M059J (cell line): ENCODE measurements at places on chromosomes 4 and X. TPM values are rescaled to one million over a fixed set of nuclear protein-coding genes. Genes with fewer than 3 reads are reported as not detected.

GRCh38 chrX:102899940-102900916, 36.8 kb upstream of the RAB40AL start:
- DNase-seq, result peak; percentile 69

DNA sequence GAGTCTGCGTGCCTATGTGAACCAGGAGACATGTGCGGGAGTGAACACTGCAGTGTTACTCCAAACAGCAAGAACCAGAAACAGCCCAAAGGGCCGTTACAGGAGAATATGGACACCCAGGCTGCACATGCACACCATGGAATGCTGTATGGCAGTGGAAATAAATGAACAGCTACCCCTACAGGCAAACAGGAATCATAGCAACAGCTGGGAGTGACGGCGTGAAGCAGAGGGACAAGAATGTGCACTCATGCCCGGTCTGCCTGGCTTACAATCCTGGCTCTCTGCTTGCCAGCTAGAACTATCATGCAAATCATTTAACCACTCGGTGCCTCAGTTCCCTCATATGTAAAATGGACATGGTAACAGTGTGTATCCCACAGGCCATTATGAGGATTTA, 16.6 kb downstream of the GPKOW start:
- peak; percentile 20 for DNase-seq

DNA sequence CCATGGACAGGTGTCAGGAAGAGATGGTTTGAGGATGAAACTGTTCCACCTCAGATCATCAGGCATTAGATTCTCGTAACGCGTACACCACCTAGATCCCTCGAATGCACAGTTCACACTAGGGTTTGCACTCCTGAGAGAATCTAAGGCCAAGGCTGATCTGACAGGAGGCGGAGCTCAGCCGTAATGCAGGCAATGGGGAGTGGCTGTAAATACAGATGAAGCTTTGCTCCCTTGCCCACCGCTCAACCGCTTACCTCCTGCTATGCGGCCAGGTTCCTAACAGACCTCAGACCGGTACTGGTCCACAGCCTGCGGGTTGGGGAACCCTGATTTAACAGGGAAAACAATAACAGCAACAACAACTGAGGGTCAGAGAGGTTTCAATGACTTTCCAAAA, 2.0 kb upstream of the TEC start:
- DNase-seq, result no peak

GRCh38 chrX:34880656-34881055, 61.9 kb upstream of the FAM47B start:
- DNase-seq, result peak; percentile 93

GRCh38 chr4:146957237-146957636, 11.6 kb upstream of the TTC29 start:
- peak; percentile 97 for DNase-seq

DNA sequence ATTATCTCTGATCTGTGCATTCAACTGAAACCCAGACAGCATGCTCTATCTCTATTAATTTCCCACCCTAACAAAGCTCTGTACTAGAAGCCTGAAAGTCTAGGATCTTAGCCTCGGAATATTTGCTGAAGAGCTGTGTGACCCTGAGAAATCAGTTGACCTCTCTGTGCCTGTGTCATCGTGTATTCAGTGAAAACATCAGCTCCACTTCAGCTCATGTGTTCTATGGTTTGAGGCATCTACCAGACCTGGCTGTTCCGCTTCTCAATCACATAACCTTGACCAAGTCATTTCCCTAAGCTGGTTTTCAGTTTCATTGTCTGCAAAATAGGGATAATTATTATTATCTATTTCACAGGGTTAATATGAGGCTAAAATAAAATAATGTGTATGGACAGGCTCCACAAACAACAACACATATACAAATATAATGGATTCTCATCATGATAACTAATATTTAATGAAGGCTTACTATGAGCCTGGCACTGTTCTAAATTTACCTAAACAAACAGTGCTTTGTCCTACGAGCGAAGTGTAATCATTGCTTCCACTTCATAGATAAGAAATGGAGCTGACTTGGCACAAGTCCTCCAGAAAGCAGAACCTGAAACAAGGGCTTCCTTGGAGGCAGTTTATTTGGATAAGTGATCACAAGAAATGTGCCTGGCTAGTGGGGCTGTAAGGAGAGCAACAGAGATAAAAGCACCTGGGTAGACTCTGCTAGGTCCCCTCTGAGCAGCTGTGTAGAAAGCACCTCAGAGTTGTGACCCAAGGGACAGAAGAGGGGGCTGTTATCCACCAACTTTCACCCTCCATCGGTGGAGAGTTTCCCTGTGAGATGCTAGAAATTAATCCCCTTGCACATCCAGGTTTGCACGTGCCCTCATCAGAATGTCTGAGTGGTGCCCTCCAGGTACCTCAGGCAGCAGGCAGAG, 356.9 kb downstream of the RAB28 start:
- no peak for DNase-seq

DNA sequence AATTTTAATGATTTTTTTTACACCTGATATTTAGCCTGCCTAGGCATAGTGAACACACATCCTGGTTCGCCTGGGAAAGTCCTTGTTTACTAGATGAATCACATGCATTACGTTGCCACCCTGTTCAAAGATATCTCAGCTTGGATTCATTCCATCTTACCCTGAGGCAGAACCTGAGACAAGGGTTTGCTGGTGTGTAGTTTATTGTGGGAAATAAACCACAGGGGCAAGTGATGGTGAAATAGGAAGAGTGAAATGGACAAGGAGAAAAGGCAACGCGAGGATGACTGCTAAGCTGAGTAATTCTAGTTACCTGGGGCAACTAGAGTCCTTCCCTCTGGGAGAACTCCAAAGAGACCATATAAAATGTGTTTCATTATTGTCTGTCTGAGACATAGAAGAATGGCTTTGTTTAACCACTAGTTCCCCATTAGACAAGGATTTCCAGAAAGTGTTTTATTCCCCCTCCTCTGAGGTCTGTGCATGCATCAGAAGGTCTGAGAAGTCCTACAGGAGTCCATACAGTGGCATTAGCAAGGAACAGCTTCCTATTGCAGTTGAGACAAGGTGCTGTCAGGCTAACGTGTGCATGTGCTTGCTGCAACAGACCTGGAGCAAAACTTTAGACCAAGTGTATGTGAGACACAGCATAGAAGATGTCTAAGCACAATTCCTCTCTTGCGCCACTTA, 797.3 kb upstream of the FRG1 start:
- DNase-seq, result peak; percentile 96

DNA sequence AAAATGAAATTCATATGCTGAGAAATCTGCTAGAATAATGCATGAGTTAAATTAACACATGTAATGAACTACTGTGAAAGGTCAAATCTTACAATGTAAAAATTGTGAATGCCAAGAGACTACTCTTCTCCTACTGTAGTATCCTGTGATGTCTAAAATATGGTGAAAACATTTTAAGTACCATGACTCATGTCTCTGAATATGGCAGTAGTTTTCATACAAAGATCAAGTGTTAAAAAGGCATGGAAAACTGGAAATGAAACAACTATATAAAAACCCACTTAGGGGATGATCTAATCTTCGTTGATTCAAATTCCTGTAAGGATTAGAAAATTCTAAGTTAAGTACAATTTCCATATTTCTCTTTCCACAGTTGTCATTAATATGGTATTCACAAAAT, 221.3 kb downstream of the PPP3CA start:
- DNase-seq, result peak; percentile 47

- peak; percentile 50 for DNase-seq
Observed at GRCh38 chr4:169269916-169270809, 593 bp downstream of the SH3RF1 start.

DNA sequence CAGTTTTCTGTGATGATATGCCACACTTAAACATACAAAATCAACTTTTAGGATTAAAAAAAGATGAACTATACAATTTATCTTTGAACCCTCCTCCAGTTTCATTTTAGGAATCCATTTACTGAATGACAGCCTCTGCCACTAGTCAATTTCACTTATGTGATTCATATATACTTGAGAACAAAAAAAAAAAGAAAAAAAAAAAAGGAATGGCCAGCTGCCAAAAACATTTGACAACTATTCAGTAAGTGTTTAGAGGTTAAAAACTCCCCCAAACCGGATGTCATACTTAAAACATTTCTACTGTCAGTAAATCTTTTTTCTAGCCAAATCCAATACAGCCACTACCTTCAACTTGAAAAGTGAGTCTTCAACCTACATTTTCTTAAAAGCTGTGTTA, 266.7 kb upstream of the MAGEB2 start:
- peak; percentile 80 for DNase-seq

DNA sequence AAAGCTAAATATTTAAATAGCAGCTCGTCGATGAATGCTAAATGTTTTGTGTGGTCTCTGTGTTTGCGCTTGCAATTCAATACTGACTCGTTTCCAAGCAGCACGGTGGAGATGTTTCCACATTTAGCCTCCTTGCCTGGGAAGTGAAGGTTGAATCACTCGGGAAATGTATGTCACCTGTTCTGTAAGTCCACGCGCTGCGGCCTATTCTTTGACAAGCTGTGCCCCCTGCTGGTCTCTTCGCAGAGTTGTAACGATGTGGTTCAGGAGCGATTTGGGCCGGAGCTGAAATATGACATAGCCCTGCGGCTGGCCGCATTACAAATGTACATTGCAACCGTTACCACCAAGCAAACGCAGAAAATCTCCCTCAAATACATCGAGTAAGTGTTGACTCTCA, 89.6 kb upstream of the PRPS2 start:
- peak; percentile 73 for DNase-seq

DNA sequence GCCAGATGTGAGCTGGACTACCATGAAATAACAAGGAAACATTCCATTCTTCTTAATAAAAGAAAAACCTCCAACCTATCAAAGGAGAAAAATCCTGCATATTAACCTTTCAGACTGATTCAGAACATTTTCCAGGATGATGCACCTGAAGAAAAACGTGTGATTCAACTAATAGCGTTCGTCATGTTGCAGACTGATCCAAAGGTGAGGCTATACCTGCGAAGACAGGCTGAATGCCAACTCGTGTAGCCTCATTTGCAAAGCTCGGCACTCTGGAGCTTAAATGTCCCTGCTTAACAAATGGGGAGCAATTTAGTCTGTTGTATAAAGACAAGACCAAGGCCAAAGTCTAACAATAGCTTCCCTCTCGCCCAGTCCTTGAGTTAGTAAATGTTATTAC, 172.0 kb upstream of the NOCT start:
- DNase-seq, result no peak

DNA sequence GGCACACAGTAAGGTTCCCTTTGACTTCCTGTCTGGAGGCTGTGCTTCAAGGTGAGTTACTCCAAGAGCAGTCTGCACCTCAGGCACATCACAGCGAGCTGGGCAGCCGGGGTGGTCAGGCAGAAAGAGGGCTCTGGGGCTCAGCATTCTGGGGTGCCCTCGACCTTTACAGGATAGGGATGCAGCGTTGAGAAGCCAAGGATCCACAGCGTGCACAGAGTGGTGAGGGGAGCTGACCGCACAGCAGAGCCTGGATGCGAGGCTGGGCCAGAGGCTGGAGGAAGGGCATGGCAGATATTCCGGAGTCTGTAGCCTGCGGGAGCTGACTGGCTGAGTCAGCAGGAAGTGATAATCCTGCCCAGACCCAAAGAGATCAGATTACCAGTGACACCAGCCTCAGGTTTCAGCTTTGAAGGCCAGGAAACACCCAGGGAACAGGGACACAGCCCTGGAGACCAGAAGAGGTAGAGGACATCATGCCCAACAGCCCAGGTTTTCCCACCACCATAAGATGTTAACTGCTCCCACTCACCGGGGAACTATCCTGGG, 38.4 kb upstream of the PDLIM3 start:
- peak; percentile 93 for DNase-seq

Gene CT45A6
- total RNA-seq, result not detected in 2 replicates

Gene SRPX2
- total RNA-seq, result 58.5 and 81.9 TPM in 2 replicates
